ENCODE measurements at places on chromosomes 13 and 19.

- no peak for DNase-seq
Observed at GRCh38 chr19:16133818-16134217, 9.7 kb upstream of the HSH2D start.

DNA sequence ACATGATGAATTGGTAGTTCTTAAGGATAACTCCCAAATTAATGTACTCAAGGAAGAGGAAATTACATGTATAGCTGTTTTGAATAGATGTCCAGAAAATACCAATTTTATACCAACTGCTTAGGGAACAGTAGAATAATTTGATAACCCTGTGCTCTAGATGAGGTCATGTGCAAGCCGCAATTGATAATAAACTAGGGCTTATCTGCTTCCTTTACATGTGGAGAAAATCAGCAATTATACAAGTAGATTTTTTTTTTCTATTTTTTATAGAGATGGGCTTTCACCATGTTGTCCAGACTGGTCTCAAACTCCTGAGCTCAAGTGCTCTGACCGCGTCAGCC, 9.3 kb downstream of the TPT1 start:
- DNase-seq, result peak; percentile 47

- DNase-seq, result no peak
Observed at GRCh38 chr19:18073197-18073596, 13.5 kb downstream of the IL12RB1 start.

DNA sequence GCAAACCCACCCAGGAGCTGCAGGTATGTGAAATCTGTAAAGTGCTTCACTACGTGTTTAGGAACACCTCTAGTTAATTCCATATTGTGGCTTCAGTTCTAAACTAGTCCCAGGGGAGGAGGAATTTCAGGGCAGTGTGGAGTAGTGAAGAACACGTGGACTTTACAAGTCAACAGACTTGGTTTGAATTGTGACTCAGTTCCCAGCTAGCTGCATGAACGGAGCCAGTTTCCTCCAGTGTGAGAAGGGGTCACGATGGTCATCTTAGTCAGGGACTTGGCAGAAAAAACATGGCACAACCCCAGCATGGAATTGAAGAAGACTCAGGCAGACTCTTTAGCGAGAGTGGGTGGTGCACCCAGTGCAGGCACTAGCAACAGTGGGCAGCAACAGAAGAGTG, 175.7 kb upstream of the UBL3 start:
- no peak for DNase-seq

DNA sequence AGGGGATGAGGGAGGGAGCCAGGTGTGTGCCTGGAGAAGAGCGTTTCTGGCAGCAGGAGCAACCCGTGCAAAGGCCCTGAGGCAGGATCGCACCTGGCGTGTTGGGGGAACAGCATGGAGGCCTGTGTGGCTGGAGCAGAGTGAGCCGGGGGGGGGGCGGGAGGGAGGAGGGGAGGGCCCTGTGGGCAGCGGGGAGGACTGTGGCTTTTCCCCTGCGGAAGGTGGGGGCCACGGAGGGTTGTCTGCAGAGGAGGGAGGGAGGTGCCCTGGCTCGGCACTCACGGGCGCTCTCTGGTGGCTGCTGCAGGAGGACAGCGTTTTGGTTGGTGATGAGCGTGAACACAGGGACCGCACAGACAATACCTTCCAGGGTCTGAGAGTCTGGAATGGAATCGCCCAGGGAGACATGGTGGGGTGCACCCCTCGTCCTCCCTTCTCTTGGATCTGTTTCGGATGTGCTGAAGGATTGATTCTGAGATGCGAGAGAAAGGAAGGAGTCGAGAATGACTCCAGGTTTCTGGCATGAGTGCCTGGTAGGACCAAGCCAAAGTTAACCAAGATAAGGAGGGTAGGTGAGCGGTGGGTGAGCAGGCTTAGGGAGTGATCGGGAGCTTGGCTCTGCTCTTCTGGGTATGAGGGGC, 6.5 kb downstream of the RAB11B start:
- peak; percentile 46 for DNase-seq

GRCh38 chr13:89980896-89981295, 1366.6 kb upstream of the MIR17HG start:
- no peak for DNase-seq

- DNase-seq, result no peak
Observed at GRCh38 chr13:109314101-109314500, 472.3 kb downstream of the IRS2 start.

- DNase-seq, result no peak
Observed at GRCh38 chr13:90757127-90757680, 590.3 kb upstream of the MIR17HG start.

GRCh38 chr13:106362707-106363106, 172.8 kb downstream of the EFNB2 start:
- DNase-seq, result no peak

- no peak for DNase-seq
Observed at GRCh38 chr19:10379880-10380312, 476 bp downstream of the TYK2 start.

DNA sequence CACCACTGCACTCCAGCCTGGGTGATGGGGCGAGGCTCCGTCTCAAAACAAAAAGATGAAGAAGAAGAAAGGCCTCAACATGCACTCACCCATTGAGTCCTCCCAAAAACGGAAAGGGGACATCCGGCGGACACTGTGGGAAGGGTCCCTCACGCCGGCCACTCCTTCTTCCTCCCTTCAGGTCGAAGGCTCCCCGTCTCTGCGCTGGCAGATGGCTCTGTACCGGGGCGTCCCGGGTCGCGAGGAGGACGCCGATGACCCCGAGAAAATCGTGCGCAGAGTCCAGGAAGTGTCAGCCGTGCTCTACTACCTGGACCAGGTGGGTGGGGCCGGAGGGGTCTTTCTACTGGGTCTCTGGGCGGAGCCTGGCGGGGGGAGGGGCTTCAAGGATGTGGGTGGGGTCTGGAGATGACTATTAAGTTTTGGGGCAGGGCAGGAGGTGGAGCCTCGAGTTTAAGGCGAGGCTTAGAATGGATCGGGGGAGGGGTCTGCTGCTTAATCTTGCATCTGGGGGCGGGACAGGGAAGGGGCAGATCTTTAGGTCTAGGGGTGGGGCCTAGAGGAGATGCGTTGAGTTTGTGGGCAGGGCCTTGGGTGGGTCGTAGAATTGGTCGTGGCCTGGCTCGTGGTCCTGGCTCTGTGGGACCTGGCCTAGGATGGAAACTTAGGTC, 90.2 kb downstream of the MAP4K1 start:
- no peak for DNase-seq

DNA sequence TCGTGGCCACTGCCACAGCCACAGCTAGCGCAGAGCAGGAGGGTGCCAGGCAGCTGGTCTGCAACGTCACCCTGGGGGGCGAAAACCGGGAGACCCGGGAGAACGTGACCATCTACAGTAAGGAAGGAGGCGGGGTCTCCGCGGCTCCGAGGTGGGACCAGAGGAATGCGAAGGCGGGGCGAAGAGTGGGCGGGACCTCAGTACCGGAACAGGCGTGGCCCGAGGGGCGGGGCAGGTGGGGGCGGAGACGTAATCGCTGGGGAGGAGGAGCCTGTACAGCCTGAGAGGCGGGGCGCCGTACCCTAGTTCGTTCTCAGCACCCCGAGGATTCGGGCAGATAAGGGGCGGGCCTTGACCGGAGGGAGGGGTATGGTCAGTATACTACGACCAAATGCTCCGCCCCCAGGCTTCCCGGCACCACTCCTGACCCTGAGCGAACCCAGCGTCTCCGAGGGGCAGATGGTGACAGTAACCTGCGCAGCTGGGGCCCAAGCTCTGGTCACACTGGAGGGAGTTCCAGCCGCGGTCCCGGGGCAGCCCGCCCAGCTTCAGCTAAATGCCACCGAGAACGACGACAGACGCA, 2.5 kb downstream of the ICAM5 start:
- peak; percentile 78 for DNase-seq

GRCh38 chr13:109271061-109271460, 515.3 kb downstream of the IRS2 start:
- no peak for DNase-seq

- no peak for DNase-seq
Observed at GRCh38 chr13:75512253-75512652, 25.4 kb downstream of the COMMD6 start.

GRCh38 chr13:29594303-29594709, 1.2 kb downstream of the SLC7A1 start:
- DNase-seq, result peak; percentile 95

- DNase-seq, result no peak
Observed at GRCh38 chr19:48742096-48742495, 1.7 kb upstream of the RASIP1 start.

DNA sequence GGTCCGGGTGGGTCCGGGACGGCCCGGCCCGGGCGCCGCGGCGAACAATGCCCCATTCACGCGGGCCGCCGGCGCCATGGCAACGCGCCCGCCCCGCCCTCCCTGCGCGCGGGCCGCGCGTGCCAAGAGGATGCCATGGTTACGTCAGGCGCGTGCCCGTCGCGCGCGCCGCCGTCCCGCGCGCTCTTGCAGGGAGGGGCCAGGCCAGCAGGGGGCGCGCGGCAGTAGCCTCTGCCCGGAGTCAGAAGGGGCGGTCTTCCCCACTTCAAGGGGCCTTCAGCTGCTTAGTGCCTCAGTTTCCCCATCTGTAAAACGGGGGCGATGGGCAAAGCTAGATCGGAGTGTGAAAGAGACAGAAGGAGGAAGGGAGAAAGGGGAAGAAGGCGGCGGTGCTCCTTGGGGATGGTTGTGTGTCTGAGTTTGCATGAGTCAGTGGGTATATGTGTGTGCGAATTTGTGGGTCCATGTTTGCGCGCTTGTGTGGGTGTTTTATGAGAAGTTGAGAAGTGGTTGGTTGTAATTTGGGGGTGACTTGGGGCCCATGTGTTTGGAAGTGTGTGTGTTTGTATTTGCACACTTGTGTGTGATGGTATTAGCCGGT, 11.6 kb upstream of the NFIX start:
- DNase-seq, result peak; percentile 78

DNA sequence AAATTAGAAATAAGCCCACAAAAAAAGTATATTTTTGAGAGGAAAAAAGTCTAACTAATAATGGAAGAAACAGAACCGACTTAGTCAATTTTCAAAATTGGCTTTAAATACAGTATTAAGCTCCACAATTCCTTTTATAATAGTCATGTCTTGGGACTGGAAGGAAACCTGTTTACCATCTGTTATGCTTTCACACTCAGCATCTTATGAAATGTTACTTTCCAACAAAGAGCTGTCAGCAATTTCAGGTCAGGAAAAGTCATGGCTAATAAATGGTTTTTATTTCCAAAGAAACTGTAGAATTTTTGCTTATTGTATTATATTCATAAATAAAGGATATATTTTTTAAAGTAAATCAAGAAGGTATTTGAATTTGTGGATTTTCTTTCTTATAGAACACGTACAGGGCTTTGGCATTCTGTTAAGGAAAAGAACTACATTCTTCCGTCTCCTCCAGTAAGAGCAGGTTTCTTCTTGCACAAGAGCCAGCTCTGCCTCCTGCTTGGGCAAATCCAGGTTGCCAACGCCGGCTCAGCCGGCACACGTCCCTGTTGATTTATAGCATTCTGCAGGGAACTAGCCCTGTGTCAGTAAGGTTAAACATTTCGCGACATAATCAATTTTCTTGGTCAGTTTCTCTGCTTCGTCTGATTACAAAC, 52.9 kb upstream of the GPR12 start:
- no peak for DNase-seq

DNA sequence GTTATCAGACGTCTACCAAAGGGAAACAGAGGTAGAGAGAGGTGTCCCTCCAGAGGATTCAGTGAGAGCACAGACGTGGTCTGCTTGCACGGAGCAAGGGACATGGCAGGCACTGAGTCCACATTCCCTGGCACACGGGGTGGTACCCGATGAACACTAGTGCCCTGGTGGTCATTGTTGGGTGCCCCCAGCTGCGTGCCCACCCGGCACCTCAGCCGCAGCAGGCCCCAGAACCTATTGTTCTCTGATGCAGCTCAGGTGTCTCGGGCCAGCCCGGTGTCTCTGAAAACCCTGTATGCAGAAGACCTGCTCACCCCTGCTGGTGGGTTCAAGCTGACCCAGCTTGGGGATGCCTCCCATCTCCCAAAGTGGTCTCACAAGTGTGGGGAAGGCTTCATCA, 11.9 kb downstream of the SUGP1 start:
- DNase-seq, result no peak

DNA sequence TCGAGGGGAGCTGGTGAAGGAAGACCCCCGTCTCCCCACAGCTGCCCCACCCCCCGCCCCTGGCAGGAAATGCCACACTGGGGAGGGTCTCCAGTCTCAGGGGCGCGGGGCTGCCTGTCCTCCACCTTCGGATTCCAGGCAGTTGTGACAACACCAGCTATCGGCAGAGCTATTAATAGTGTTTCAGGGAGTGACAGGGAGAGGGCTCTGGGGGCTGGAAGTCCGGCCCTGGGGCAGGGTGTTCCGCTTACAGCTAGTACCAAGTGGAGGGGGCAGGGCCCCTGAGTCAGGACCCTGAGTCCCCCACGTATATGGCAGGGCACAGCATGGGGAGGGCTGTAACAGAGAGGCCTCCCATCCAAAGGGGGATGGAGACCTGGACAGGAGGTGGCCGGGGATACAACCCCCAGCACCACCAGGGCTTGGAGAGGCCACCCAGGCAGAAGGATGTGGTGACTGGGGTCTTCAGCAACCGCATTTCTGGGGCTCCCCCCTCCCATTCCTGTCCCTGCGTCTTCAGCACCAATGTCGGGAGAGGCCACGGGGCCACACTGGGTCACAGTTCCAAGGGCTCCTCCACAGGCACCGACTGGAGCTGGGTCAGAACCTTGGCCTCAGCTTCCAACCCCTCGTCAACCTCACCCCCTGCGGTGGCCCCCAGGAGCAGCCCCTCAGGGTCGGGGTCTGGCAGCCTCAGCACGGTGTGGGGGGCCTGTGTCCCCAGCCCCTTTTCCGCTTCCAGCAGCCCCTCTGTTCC, 3.9 kb downstream of the SIX5 start:
- DNase-seq, result peak; percentile 0

DNA sequence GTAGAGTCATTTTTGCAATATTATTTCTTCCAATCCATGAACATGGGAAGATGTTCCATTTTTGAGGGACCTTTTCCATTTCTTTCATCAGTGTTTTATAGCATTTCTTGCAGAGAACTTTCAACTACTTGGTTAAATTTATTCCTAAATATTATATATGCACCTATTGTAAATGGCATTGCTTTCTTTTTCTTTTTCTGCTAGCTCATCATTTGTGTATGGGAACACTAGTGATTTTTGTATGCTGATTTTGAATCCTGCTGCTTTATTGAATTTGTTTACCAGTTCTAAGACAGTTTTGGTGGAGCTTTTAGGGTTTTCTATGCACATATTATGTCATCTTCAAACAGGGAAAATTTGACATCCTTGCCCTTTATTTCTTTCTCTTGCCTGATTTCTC, 7.2 kb upstream of the CYP4F2 start:
- no peak for DNase-seq

- no peak for DNase-seq
Observed at GRCh38 chr13:87087741-87088140, 583.4 kb upstream of the SLITRK5 start.

DNA sequence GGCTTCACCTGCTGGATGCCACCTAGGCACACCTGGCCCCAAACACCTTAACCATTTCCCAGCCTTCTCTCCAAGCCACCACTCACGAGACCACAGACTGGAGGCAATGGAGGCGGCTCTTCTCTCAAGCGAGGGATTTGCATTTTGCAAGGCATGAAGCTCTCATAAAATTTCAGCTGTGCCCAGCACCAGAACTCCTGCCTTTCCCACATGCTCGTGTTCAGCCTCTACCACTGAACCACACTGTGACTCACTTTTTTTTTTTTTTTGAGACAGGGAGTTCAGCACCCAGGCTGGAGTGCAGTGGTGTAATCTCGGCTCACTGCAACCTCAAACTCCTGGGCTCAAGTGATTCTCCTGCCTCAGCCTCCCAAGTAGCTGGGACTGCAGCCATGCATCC, 10.6 kb downstream of the NANOS3 start:
- DNase-seq, result no peak

Measured in HT-29 (cell line).